Islet precursor cell (in vitro differentiated cells): ENCODE measurements at places on chromosomes 4 and X.

GRCh38 chr4:142960867-142961644, 115.0 kb upstream of the INPP4B start:
- DNase-seq = no peak

GRCh38 chrX:24231131-24231540, 81.6 kb downstream of the ZFX start:
- DNase-seq = peak; percentile 85

DNA sequence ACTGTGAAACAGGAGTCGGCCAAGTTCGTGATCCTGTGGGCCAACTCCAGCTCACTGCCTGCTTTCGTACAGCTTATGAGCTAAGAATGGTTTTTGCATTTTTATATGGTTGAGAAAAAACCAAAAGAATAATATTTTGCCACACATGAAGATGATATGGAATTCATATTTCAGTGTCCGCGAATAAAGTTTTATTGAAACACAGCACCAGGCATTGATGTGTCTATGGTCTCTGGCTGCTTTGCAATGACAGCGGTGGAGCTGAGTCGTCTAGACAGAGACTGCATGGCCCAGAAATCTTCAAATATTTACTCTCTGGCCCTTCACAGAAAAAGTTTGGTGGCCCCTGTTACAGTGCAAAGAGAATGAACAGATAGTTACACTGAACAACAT, 20.2 kb downstream of the CLCN4 start:
- no peak for DNase-seq

DNA sequence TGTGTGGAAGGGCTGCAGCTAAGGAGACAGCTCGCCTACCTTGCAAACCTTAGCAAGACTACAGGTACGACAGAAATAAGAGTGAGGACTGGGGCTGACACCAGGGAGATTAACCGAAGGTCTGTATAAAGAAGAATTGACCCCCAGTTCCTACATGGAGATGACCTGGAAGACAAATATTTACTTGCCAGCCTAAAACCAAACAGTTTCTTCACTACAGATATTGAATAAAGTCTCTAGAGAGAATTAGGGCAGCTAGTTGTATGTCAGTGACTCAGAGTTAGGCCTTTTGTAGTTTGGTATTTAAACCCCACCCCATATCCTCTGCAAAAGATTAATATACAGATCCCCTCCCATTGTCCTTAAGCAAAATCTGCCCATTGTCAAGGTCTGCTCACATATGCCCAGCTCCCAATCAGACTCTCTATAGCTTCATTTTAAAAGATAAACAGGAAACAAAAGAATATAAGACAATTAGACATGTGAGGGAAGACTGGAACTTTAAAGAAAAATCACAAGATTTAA, 28.1 kb upstream of the FRMPD3 start:
- no peak for DNase-seq

- no peak for DNase-seq
These were observed 13.1 kb downstream of the TMSB4X start for GRCh38 chrX:12987900-12988594.

GRCh38 chrX:10831716-10832502, 211.5 kb upstream of the MID1 start:
- DNase-seq = no peak

DNA sequence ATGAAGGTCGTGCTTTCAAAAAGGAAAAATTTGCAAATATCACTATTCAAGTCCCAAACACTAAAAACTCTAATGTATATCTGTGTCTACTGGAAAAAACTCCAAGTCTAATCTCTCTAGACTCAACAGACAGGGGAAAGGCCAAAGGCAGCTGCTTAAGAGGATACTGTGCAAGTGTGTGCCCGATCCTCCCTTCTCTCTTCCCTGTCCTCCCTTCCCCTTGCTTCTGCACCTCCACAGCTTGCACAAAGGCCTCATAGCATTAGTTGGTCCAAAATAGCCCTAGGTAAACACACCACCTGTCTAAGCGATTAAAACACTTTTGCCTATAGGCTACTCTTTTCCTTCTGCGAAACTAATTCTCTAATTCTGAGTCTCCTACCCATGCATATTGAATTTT, 10.6 kb downstream of the C4orf54 start:
- DNase-seq = no peak

DNA sequence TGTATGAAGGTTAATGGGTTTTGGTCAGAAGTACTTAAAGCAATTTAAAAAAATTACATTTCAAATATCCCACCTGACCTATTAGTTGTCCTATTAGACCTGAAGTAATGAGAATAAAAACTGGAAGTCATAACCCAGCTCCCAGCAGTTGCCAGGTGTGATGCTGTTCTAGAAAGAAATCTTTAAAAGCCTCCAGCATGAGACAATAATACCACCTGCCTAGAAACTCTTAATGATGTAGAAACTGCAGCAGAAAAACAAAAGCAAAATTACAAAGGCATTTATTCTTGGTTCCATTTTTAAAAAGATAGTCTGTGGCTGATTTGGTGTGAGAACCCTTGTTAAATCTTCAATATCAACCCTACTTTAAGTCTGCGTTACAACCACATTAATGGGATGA, 1137.7 kb upstream of the TENM3 start:
- no peak for DNase-seq

GRCh38 chr4:160563552-160564282, 1460.8 kb downstream of the RAPGEF2 start:
- no peak for DNase-seq

GRCh38 chr4:174317531-174317930, 33.8 kb downstream of the CEP44 start:
- no peak for DNase-seq

- no peak for DNase-seq
These were observed 301.4 kb downstream of the GRIA2 start for GRCh38 chr4:157521906-157522305.

GRCh38 chr4:53191997-53192396, 173.9 kb downstream of the SCFD2 start:
- DNase-seq = no peak

DNA sequence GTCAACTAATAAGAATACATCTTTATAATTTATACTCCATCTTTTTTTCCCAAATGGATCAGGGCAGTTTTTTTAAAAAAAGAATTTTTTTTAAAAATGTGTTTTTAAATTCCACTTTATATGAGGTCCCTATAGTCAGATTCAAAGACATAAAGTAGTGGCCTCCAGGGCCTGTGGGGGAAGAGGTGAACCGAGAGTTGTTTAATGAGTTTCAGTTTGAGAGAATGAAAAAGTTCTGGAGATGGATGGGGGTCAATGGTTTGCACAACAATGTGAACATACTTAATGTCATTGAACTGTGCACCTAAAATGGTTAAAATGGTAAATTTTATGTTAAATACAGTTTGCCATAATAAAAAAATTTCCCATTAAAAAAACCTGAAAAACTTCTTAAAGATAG, 53.8 kb downstream of the ZNF827 start:
- no peak for DNase-seq

DNA sequence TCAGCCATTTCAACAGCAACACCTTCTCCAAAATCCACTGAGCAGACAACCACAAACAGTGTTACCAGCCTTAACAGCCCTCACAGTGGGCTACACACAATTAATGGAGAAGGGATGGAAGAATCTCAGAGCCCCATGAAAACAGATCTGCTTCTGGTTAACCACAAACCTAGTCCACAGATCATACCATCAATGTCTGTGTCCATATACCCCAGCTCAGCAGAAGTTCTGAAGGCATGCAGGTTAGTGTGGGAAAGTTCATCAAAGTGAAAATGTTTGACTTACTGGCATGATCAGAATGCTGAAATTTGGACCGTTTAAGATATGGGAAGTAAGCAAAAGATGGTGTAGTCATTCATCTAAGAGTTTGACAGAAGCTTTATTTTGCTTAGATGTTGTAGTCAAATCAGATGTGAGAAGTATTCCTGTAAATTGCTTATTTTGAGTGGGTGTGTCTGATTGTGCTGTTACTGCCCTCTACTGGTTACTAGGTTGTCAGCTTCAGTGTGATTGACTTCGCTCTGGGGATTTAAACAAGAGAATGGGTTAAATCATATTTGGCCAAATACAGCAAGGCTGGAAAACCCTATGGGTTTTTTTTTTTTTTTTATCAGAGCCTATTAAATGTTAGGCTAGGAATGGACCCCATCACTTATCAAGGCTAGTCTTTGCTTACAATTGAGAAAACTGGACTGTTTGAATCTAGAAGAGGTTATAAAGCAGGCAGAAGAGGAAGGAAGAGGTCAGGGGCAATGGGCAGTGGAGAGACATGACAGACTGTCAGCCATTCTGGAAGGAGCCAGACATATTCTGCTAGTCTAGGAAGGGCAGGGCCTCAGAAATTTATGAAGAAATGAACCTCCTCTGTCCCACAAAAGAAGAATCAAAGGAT, 130.3 kb downstream of the DIPK2B start:
- DNase-seq = no peak

DNA sequence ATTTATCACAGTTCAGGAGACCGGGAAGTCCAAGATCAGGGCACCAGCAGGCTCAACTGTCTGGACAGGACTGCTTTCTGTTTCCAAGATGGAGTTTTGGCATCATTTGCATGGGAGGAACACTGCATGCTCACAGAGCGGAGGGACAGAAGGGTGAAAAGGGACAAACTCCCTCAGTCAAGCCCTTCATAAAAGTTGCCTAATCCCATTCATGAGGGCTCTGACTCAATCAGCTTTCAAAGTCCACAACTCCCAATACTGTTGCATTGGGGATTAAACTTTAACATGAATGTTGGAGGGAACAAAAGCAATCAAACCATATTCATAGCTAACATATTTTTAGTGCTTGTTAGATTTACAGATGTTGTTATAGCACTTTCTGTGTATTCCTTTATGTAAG, 158.9 kb upstream of the MAD2L1 start:
- DNase-seq = no peak

- no peak for DNase-seq
These were observed 141.3 kb upstream of the VCX3B start for GRCh38 chrX:8323356-8323755.

GRCh38 chrX:4182408-4182806, 469.0 kb upstream of the PRKX start:
- DNase-seq = no peak

- DNase-seq = peak; percentile 63
These were observed 127.2 kb downstream of the FNIP2 start for GRCh38 chr4:158895797-158896576.

- no peak for DNase-seq
These were observed 28.8 kb upstream of the TRPC3 start for GRCh38 chr4:121980643-121981042.

- DNase-seq = no peak
These were observed 7.2 kb downstream of the PPM1K start for GRCh38 chr4:88276952-88277710.

DNA sequence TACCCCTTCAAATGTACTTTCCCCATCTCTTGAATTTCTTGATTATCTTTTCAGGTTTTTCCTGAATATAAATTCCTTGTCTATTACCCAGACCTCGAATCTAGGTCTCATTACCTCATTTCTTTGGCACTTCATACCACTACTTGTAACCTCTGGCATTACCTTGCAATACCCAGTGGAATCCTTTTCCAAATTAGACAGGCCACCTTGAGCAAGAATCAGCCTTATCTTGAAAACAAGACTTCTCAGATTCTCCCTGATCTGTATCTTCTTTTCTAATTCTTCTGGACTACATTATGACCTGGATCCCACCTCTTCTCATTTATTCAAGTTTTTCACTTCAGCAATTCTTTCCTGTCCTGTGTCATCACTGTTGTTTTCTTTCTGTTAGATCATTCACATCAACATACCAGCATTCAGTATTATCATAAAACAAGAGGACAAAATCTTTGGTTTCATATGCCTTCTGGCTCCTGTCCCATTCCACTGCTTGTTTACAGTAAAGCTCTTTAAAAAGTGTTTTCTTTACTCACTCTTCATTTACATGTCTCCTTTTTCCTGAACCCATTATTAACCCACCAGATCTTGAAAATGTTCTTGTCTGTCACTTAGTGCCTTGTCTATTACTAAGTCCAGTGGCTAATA, 275.6 kb upstream of the HS3ST1 start:
- no peak for DNase-seq

DNA sequence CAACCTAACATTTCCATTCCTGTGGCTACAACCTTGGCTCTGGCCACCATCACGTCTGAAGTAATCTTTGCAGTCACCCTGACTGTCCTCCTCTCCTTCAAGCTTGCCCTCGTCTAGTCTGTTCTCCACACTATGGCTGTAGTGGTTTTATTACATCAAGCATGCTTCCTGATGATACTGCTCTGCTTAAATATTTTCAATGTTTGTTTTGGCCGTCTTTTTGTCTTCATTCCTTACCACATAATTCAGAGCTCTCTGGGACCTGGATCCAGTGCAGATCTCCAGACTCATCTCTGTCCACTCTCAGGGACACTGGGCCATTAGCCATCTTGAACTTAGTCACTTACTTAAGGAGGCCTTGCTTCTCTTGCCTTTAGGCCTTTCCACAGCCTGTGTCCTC, 27.7 kb upstream of the FREM3 start:
- DNase-seq = no peak

DNA sequence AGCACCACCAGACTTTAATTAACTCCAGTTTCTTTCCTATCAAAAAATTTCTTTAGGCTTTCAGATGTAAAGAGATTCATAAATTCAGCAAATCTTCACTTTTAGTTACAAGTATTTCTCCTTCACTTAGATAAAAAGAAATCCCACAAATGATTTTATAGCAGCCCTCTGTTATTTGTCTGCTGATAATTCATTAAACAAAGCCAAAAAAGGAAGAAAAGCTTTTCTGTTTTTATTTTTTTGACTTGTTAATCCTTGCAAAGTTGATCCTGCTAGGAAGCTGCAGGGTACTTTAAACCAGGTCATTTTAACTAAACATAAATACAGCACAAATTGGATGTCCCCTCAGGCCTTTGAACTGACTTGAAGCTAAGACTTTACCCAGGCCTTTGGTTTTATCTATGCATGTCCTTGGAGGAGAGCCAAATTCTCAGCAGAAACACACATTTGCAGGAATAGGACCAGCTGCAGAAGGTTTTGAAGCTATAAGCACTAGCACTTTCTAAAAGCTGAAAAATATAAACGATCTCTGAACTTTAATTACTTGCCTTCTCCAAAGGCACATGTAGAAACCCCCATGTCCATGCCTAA, 57.5 kb downstream of the PCDH18 start:
- no peak for DNase-seq

- no peak for DNase-seq
These were observed 112.3 kb upstream of the ZNF518B start for GRCh38 chr4:10569491-10569890.

- no peak for DNase-seq
These were observed 7.4 kb upstream of the NFKB1 start for GRCh38 chr4:102493794-102494193.

DNA sequence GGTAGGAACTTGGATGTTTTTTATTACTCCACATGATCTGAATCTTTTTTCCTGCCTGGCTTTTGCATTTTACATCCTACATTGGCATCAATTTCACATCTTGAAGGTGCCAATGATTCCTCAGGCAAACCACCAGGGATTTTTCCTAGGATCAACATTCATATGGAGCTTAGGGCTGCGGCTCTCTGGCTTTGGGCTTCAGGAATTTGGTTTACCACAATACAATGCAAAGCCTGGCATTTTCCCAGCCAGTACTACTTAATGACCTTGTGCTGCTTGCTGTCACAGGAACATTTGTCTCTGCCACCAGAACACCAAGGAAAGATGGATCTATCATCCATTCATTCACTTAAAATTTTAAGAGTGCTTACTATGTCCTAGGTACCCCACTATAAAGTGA, 180.7 kb downstream of the PDGFC start:
- DNase-seq = peak; percentile 76

- peak; percentile 86 for DNase-seq
These were observed 32.3 kb upstream of the CXCL8 start for GRCh38 chr4:73707918-73708577.

GRCh38 chr4:119810001-119810400, 181.4 kb upstream of the PDE5A start:
- no peak for DNase-seq
